DMS53 (cell line): ENCODE measurements at places on chromosomes 12 and 14.

- no peak for DNase-seq
Observed at GRCh38 chr14:34302654-34303053, 159.4 kb downstream of the SPTSSA start.

- DNase-seq: no peak
Observed at GRCh38 chr12:124481257-124481750, 86.1 kb downstream of the NCOR2 start.

DNA sequence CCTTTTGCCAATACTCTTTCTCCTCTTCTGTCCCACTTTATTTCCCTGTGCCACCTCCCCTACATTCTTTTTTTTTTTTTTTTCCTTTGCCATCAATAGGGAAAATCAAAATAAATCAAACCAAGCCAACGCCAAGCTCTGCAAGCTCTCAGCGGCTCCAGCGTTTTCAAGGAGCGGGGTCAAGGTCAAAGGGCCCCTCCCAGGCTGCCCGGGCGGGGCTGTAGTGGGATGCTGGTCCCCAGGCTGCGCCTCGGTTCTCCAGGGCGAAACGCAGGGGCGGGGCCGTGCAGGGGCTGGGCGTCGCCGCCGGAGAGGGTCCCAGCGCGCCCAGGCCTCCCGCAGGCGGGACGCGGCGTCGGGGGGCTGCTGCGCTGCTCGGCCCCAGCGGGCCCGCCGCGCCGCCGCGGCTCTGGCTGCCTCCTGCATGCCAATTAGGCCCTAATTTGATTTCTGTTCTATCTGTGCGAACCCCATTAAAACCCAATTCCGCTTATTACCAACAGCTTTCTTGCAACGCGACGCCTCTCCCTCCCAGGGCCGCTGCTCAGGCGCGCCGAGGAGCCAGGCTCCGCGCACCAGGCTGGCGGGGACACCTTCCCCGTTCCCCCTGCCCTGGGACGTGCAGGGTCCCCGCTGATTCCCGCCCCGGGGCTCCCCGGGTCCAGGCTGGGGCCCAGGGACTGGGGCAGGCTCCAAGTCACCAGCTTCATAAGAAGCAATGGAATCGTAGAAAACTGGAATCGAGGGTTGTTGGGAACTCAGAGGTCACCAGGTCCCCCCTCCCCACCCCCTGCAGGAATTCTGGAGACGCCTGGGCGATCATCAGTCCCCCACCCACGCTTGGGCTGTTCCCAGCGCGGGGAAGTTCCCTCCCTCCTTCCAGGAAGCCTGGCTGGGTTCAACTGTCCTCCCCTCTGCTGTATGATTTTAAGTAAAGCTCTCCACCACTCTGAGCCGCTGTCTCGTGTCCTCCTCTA lies 50.7 kb upstream of the MAP1LC3B2 start:
- DNase-seq: peak; percentile 63

DNA sequence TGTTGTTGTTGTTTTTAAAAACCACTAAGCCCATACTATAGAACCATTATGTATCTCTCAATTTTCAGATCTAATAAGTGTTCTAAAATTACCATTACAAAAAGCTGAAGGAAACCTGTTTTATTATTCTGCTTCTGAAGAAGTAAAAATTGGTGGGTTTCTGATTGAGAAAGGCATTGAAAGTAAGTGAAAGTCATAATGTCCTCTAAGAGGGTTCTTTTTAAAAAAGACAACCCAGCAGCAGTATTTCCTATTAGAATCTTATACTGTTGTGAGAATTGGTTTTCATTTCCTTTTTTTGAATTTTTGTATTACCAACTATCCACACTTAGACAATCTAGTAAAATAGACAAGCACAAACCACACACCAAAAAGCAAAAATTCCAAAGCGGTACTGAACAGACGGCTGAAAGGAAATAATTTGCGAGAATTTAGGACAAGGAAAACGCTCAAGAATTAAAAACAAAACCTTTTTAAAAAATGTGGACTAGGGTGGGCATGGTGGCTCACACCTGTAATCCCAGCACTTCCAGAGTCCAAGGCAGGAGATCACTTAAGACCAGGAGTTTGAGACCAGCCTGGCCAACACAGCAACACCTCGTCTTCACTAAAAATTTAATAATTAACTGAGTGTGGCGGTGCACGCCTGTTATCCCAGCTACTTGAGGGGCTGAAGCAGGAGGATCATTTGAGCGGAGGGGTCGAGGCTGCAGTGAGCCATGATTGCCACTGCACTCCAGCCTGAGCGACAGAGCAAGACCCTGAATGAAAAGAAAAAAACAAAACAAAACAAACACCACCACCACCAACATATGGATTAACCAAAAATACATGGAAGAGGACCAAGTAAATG lies 66.7 kb upstream of the AP4S1 start:
- DNase-seq: no peak
